AML-193 (cell line): ENCODE measurements at places on chromosomes 6 and 20.

DNA sequence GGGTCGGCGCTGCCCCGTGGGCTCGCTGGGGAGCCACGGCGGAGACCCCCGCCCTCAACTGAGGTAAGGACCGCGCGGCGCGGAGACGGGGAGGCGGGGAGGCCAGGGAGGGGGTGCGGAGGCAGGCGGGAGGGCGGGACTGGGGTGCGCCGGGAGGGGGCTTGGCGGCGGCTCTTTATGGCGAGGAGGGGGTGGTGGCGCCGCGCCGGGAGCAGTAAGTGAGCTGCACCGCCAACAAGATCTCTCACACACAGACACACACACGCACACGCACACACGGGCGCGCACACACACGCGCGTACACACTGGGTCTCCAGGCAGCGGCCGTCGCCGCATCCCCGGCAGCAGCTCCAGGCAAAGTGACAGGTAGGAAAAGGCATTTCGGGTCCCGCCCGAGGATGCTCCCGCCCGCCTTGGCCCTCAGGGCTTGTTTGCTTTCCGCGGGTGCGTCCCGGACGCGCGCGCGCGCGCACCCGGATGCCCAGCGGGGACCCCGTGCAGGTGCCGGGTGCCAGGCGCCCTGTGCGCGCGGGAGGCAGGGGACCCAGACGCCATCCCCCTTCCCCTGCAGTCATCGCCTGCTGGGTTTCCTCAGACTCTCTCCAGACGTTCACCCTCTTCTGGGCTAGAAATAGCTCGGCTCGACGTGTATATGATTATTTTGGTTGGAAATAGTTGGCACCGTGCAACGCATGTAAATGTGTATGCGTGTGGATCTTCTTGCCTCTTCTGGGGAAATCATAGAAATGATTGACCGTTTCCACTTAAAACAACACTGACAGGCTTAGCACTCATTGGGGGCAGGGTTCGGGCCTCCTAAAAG is at the start of gene PLCB4:
Gene PLCB4 (plus strand): TSS at position 247 of the 823 bp plus-strand sequence. CDS start 238,728 bp downstream, outside the sequence.
- no peak for DNase-seq

DNA sequence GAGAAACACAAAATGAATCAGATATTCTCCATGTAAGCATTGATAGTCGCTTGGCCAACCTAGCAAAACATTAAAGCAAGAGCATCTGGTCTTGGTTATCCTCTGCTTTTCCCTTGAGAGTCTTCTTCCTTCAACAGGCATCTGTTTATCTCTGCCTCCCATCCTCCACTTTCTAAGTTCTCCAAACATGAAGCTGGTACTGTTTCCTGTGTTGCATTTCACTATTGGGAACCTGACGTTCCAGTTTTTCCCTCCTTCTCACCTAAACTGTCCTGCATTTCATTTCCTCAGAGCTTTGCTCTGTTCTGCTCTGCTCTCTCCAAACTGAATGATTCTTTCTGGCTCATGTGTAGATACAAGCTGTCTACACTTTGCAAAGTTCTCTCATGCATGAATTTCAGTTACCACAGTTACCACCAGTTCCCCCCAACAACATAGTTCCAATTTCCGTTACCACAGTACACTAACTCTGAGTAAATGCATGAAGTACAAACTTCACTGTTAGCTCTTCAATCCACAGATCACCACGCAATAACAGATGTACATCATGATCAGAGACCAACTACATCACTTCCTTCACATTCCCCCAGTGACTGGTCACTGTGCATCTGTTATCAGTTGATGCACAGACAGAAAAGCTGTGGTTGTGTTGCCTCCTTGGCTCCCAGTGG is 86.7 kb upstream of the F13A1 start:
- DNase-seq, result peak; percentile 85

GRCh38 chr20:37803438-37804307 is 99.3 kb upstream of the VSTM2L start:
- DNase-seq, result peak; percentile 63

- DNase-seq, result no peak
Observed at GRCh38 chr6:85401186-85402021, 48.5 kb upstream of the NT5E start.

DNA sequence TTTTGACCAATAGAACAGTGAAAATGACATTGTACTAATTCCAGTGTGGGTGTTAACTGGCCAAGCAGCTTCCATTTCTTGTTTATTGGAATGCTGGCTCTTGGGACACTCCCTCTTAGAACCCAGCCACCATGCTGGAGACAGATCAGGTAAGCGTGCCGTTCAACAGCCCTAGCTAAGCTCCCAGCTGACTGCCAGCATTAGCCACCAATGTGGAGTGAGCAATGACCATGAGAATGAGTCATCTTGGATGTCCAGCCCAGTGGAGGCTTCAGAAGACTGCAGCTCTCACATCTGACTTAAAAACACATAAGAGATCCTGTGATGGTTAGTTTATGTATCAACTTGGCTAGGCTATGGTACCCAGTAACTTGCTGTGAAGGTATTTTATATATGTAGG is 3.0 kb upstream of the LINC00237 start:
- DNase-seq, result no peak

- DNase-seq, result peak; percentile 88
Observed at GRCh38 chr6:105794239-105794638, 291.9 kb upstream of the PRDM1 start.

DNA sequence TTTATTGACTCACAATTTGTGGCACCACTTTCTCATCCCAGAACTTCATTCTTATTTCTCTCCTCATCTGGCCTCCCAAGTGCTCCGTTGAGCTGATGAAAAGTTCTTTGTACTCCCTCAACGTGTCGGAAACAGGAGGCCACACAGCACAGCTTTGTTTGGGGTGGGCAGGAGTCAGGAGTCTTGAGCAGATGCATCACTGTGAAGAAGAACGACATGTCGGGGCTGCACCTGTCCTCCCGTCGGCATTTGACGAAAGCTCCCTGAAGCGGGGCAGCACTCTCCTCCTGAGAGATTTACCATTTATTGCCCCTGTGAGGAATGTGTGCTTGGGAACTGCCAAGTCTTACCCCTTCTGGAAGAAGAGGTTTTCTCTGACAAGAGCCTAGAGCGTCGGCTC is 28.1 kb downstream of the TAF8 start:
- no peak for DNase-seq

GRCh38 chr20:62117362-62117646 is 5.0 kb upstream of the LSM14B start:
- DNase-seq, result no peak

GRCh38 chr20:62808211-62808865 is 3.7 kb downstream of the OGFR start:
- DNase-seq, result peak; percentile 39

DNA sequence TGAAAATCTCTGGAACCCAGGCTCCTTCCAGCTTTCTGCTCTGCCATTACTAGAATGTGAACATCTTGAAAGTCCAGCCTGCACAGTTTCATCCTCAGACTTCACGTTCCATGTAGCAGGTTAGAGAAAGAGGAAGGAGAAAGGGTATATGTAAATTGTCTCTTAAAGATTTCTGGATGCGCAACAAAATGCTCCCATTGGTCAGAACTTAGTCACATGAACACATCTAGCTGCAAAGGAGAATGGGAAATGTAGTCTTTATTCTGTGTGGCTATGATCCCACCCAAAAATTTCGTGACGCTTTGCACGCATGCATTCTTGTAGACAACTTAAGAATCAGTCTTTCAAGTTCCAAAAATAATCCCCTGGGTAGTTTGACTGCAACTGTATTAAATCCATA is 46.4 kb upstream of the CHD6 start:
- peak; percentile 5 for DNase-seq

DNA sequence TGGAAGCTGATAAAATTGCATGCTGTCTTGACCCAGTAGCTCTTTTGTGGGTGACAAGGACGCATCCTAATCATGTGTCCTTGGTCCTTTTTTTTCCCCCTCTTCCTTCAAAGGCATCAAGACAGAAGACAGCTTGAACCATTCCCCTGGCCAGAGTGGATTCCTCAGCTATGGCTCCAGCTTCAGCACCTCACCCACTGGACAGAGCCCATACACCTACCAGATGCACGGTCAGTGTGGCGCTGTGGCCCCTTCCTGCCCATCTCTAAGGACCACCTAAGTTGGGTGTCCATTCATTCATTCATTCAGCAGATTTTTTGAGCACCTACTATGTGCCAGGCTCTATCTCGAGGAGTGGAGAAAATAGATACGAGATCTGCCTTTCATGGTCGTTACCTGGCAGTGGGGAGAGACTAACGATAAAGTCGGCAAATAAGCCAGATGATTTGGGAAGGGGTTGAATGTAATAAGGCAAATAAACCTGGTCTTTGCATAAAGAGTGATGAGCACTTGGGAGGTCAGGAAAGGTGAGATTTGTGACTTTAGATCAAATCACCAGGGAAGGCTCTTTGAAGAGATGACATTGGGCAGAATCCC is 121.5 kb downstream of the EYA2 start:
- no peak for DNase-seq

DNA sequence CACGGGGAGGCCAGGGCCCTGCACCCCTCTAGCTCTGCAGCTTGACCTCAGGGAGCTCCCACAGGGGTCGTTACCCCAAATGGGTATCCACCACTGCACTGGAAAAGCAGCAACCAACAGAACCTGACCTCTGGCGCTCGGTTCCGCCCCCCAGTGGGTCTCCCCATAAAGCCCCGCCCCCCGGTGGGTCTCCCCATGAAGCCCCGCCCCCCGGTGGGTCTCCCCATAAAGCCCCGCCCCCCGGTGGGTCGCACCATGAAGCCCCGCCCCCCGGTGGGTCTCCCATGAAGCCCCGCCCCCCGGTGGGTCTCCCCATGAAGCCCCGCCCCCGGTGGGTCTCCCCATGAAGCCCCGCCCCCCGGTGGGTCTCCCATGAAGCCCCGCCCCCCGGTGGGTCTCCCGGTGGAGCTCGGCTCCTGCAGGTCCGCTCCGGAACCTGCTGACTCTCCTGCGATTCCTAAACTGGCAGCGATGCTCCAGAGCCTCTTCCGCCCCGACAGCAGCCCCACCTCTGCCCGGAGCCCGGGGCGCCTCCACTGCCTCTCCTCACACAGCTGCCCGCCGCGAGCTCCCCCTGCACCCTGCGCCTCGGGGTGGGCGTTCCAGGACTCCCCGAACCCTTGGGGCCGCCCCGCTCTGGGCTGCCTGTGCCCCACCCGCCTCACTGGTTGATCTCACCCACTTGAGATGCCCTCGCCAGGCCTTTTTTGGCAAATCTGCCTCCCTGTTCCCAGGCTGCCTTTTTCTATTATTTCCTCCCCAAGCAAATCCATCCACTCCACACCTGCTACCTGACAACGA is 12.1 kb downstream of the SLC2A4RG start:
- DNase-seq, result no peak

GRCh38 chr6:109877028-109878004 is 100.8 kb upstream of the GPR6 start:
- no peak for DNase-seq
